ENCODE measurements at places on chromosomes 7 and 10.
A peak's percentile ranks its signal among the peaks of the same experiment; 100 is the strongest.

GRCh38 chr7:102186306-102186705 is 100.4 kb upstream of the SH2B2 start:
- no peak for DNase-seq

- DNase-seq, result no peak
Observed at GRCh38 chr10:103111918-103112877, 80.9 kb downstream of the NT5C2 start.

- peak; percentile 21 for DNase-seq
Observed at GRCh38 chr10:74437822-74438221, 286.8 kb downstream of the ADK start.

DNA sequence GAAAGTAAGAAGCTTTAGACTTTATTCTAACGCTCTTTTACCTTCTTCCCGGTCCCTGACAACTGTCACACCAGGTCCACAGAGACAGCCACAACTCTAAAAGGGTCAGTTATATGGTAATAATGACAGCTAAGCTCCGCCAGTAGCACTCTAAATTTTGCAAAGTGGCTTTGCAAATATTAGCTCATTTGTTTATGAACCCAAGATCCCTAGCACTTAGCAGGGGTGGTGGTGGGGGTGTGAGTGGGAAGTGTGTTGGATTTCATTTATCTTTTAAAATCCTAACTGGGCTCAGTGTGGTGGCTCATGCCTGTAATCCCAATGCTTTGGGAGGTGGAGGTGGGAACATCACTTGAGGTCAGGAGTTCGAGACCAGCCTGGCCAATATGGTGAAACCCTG is 34.8 kb upstream of the SDK1 start:
- no peak for DNase-seq

DNA sequence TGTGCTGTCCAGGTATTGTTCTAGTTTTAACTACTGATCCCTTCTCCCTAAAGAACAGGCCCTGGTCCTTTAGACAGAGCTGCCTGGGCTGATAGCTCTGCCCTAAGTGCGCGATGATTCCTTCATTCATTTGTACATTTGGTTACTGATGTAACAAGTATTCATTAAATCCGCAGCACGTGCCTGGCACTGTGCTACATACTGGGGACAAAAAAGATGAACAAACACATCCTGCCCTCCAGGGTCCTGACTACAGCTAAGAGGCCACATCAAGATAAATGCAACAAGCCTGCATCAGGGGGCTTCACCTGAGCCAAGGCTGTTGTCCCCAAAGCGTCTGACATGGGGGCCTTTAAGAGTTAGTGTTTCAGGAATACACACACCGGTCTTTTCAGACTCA is 99.0 kb upstream of the PODXL start:
- no peak for DNase-seq

DNA sequence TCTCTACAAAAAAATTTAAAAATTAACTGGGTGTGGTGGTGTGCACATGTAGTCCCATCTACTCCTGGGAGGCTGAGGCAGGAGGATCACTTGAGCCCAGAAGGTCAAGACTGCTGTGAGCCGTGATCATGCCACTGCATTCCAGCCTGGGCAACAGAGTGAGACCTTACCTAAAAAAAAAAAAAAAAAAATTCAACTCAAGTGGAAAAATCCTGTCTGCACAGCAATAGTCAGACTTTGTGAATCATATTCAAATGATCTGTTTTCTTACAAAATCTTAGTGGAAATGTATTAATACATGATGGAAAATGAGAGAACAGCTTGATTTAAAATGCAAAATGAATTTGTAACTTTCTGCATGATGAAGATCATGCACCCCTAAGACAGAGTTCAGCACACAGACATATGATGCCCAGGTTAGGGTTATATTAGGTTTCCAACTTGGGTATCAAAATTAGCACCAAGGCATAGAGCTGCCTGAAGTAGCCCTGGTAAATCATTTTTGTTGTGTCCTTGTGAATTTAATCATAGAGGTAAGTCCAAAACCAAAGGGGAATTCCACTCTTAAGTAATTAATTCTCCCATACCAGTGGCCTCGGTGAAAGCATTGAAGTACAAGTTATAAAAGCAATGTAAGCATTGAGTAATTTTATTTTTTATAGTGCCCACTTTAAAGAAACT is 93.8 kb downstream of the ADD3 start:
- DNase-seq, result no peak

DNA sequence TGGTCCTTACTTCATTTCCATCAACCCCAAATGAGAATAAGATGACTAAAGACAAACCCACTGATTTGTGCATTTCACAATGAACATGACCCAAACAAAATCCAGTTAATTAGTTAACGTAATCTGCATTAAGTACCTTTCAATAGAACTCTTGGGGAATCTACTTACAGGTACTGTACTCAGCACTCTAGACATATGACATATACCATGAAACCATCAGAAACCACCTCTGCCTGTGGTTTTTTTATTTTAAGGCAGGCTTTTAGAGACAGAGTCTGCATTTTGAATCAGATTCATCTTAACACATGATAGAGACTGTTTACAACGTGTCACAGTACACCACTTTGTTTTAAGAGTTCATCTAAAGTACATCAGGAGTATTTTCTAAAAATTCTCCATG is 168.4 kb downstream of the BTAF1 start:
- DNase-seq, result no peak

DNA sequence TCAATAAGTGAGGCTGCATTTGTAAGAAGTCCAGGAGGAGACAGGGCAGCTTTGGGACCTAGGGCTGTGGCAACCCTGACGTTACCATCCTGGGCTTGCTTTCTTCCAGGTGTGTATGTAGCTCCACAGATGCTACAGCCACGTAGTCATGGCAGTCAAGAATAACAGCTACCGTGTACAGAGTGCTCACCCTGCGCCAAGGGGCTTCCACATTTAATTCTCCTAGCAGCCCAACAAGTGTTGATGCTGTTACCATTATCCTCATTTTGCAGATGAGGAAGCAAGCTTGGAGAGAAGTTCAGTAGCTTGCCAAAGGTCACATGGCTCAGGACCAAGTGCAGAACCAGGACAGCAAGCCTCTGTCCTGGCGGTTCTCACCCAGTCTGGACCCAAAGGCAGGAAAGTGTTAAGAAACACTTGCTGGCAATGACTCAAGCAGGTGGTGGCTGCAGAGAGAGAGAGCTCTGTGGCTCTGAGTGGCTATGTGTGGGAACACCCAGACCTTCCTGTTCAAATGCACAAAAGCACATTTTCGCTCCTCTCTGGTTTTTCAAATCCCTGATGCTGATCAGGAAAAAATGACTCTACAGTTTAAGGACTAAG is 89.8 kb downstream of the CREM start:
- no peak for DNase-seq

Data from HTR-8/SVneo (cell line).